Stimulated activated CD4-positive, alpha-beta T cell treated with anti-CD3 and anti-CD28 coated beads, Interleukin-1b, Interleukin-23, amount 100 ng/mL, for 1 hour (primary cell): ENCODE measurements at places on chromosomes 3 and 15.

DNA sequence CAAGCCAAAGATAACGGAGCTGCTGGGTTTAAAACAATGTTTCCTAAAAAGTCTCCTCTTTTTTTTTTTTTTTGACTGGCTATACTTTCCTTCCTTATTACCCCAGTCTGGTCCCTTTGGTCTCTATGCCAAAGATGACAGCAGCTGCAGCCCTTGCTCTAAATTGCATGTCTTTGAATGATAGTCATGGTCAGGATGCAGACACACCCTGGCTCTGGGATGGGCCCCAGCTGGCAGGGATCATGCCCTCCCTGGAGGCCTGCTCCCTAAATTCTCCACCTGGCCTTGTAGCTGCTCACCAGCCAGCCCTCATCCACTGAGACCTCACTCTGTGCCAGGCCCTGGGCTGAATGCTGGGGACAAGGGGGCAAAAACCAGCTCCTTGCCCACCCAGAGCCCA, 95.8 kb downstream of the MESD start:
- no peak for DNase-seq

DNA sequence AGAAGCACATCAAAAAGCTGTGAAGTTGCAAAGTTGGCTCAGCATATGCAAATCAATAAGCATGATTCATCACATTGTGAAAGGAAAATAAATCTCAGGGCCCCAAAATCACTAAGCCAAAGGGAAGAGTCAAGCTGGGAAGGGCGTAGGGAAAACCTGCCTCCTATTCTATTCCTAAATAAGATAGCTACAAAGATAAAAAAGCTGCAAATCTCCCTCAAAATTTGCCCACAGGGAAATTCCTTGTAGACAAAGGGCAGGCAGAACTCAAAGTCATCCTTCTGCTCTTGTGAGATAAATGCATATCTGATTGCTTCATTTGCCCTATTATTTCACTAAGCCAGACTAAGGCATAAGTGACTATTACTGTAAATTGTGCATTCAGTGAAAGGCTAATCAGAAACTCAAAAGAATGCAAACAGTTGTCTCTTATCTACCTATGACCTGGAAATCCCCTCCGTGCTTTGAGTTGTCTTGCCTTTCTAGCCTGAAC, 30.5 kb upstream of the CCNL1 start:
- no peak for DNase-seq

DNA sequence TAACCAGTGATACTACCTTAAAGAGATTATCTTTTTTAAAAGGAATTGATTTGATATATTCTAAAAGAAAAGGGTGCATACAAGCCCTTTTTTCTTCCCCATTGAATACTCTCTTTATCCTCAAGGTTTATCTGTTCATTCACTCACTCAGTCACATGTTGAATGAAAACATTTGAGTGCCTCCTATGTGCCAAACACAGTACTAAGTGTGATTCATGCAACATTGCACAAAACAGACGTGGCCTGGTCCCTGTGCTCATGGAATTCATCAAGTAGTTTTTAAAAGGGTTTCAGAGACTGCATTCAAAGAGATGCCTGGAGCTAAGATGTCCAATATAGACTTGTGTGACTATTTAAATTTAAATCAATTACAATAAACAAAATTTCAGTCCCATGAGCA, 462.2 kb upstream of the MDFIC2 start:
- DNase-seq: no peak

GRCh38 chr15:67329984-67330733, 75.6 kb downstream of the IQCH start:
- no peak for DNase-seq

GRCh38 chr15:65305150-65305758, 777 bp downstream of the RNU5B-1 start:
- no peak for DNase-seq

GRCh38 chr15:91320101-91320500, 220.0 kb downstream of the SV2B start:
- DNase-seq: no peak

DNA sequence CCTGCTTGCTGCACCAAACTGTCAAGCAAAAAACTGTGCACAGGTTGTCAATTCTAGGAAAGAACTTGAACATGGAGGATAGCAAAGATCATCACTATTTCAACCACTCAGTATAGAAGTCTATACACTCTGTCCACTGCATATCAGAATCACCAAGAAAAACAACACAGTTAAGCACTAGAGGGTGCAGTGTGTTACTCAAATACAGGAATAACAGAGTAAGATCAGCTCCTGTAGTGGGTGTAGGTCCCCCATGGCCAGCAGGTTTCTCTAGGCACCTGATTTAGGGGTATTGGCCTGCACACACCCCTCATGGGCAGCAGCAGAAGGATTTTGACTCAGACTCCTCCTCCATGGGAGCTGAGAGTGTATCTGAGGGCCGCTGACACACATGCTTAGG, 464.1 kb downstream of the EPHA6 start:
- no peak for DNase-seq

GRCh38 chr15:100705065-100705464, 102.7 kb downstream of the ASB7 start:
- no peak for DNase-seq

DNA sequence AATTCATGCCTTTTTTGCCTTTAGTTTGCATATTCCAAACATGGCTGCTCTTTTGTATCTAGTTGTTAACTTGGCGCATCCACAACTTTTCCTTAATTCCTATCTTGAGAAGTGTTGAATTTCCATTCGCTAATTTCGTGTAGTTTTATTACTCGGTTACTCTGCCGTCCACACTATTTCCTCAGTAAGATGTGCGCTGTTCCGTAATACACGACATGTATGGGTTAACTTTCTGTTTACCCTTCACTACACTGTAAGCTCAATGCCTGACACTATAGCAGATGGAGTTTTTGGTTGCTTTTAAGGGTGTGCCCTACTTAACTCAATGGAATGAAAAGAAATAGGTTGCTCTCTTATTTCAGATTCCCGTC, 724 bp downstream of the RPSA start:
- DNase-seq: no peak

DNA sequence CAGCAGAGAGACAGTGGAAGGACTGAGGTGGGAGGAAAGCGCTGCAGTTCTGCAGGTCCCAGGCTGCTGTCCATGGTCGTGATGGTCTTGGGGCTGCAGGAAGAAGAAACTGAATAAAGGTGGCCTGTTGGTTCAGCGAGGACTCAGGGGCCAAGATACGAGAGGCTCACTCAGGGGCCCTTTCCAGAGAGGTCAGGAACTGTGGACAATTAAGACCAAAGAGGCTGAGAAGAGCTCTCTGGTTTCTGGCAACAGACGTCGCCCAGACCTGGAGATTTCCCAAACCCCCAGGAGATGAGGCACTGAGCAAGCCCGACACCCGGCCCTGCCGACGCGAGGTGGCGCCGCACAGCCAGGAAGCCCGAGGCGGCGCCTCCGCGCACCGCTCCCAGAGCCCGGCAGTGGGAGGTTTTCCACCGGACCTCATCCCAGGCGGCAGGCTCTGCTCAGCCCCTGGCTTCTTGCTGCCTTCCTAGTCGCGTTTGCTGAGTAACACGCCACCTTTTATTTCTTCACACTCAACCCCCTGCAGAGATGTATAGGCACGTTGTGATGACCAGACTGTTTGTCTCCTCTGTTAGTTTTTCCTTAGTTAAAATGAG, 56.4 kb upstream of the ARRDC4 start:
- no peak for DNase-seq

DNA sequence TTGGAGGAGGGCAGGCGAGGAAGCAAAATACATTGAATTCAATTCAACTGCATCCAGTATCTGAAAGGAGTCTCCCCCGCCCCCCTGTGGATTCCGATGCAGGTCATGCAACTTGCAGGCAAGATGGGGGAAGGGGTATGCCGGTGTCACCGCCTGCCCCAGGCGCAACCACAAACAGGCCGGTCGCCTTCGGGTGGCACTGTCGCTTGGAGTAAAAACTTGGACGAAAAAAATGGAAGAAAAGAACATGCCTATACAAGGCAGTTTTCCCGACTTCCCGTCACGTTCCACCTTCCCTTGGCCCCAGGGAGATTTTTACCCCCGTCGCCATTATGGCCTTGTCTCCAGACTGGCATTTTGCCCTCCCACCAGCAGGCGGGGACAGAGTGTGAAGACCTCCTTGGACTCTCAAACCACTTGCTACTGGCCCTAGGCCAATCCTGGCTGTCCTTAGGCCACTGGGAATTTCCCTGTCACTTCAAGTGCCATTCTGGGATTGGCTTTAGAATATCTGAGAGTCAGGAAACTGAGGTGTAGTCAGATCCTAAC, 1.6 kb upstream of the NTRK3 start:
- DNase-seq: no peak

DNA sequence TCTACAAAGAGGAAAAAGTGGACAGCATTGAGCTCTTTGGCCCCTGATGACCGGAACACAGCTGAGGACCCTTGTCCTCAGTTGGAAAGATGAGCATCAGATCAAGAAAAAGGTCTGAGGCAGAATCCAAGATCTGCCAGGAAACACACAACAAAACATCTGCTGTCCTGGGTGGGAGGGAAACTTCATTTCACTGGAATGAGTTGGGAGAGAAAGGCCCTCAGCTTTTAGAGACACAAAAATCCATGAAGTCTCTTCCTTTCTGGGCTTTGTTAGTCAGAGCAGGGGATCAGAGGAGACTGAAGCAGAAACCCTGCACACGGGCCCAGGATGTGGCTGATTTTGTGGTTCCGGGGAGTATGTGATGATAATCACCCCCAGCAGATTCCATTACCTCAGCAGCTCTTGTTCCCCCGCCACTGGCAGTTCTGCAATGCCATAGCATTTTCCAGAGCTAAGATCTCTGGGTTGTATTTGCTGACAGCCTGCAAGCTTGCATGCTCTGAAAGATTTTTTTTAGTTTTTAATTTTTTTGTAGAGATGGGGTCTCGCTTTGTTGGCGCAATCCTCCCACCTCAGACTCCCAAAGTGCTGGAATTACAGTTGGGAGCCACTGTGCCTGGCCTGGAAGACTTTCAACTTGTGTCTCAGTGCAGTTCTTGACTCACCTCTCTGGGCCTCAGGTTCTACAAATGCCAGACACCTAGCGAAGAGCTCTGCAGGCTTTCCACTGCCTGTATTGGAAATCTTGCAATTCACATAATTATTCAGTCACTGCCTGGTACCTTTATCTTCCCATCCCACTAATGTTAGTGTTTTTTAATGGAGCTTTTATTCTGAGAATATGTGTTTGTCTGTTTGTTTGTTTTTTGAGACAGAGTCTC, 5.8 kb upstream of the TATDN2 start:
- peak; percentile 59 for DNase-seq

GRCh38 chr15:38683382-38684242, 119.0 kb upstream of the RASGRP1 start:
- DNase-seq: peak; percentile 45
